ENCODE measurements at places on chromosomes 3 and 15.
A peak's percentile ranks its signal among the peaks of the same experiment; 100 is the strongest.

DNA sequence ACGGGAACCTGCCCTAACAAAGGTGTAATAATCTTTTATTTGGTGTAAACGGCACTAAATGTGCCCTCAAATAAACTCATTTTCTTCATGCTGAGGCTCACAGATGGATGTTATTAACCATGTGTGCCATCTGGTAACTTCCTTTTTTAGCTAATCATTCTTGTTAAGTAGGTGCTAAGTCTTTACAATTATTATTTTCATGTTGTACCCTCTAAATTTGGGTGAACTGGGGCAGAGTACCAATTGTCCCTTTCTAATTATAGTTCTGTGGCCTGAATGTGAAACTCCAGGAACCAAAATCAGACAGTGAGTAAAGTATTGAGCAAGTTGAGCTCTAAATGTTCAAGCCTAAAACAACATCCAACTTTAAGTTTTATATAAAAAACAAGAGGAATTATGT is 220.7 kb upstream of the CADM2 start:
- no peak for DNase-seq

DNA sequence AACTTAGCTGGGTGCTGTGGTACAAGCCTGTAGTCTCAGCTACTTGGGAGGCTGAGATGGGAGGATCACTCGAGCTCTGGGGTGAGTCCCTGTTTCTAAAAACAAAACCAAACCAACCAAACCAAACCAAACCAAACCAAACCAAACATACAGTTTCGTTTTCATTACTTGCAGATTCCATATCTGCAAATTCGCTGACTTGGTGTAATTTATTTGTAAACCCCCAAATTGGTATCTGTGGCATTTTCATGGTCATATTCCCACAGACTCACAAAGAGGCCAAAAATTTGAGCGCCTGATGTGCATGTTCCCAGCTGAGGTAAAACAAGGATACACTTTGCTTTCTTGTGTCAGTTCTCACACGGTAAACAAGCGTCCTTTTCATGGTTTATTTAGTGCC is 1138.3 kb downstream of the ROBO1 start:
- no peak for DNase-seq

DNA sequence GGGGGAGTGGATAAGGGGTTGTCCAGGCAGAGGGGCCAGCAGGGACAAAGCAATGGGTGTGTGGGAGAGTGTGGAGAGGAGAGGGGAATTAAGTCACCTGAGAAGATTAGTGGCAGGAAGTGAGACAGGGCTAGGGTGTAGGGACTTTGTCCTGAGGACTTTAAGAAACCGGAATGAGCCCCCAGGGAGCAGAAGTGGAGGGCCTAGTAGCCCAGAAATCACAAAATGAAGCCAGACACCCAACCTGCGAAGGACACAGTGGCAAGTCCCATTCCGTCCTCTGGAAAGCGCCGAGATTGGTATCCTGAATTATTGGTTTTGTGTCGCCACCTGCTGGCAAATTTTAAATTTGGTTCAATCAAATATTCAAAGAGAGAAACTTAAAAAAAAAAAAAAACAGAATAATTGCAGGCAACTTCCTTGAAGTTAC is 78.0 kb upstream of the SLC25A36 start:
- DNase-seq, result peak; percentile 13

DNA sequence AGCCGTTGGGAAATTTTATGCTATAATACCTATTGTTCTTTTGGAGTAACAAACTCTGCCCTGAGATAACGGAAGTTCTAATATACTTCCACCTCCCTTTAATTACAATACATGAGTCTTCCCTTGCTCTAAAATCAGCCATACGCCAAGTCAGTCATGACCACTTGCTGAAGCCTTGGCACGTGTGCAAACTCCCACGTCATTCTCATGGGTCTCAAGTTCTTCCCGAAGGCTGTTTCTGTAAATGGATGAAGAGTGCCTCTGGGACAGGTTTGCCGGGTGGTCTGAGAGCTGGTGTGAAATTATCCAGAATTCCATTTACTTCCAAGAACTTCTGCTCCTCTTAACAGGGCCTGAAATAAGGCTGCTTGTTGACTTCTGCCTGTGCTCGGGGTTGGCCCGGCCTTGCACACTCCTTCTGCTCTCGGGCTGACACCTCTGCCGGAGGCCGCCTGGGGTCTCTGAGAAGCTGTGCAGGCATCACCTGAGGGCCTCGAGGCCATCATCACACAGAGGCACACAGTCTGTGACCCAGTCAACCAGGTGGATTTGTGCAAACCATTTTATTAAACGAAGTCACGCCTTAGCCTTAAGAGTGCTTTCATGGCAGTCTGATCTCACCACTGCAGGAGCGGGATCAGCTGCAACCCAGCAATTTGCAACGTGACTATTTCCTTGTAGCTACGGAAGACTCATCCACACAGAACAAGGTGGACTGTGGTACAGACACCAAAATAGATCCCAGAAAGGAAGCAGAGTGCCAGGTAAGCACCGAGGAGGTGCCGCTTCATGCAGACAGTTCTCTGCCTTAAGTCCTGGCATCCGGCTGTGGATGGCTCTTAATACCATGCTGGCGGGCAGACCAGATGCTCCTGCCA is 120.1 kb downstream of the ADAMTS17 start:
- no peak for DNase-seq

DNA sequence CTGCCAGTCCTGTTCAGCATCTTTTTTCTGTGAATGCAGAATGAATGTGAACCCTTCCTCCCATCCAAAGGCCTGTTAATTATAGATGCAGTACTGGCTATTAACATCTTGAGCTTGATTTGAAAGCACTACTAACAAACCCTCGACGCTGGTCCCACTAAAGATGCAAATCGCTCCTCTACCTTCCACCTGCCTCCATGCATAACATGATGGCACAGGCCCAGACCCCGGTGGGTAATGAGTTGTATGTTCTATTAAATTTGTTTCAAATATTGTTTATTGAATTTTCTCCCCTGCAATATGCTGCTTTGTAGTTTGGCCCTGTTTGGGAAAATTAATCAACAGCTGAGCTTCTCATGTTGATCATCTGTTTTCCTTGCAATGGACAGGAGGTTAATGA is 69.3 kb downstream of the RAB11A start:
- DNase-seq, result no peak

Data from substantia nigra (tissue), 51 donors.